HS-27A (cell line): ENCODE measurements at places on chromosomes 6 and 20.
A peak's percentile ranks its signal among the peaks of the same experiment; 100 is the strongest.

DNA sequence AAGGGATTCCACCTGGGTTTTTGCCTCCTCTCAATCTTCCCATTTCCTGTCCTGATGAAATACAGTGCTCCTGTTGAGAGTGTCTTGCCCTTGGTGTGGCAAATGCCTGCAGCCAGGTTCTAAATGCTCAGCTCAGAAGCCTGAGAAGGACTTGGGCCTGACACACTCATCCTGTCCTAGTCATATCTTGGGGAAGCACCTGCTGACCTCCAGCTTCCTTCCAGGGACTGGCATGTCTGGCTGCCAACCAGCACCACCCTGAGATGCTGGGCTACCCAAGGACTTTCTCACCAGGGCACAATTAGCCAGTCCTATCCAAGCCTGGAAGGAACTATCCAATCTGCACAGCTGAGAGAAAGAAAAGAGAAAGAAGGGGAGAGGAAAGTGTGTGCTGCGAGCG lies 43.4 kb downstream of the LRFN2 start:
- DNase-seq = no peak

GRCh38 chr6:43702171-43702533 lies 14.6 kb upstream of the MRPS18A start:
- no peak for DNase-seq

DNA sequence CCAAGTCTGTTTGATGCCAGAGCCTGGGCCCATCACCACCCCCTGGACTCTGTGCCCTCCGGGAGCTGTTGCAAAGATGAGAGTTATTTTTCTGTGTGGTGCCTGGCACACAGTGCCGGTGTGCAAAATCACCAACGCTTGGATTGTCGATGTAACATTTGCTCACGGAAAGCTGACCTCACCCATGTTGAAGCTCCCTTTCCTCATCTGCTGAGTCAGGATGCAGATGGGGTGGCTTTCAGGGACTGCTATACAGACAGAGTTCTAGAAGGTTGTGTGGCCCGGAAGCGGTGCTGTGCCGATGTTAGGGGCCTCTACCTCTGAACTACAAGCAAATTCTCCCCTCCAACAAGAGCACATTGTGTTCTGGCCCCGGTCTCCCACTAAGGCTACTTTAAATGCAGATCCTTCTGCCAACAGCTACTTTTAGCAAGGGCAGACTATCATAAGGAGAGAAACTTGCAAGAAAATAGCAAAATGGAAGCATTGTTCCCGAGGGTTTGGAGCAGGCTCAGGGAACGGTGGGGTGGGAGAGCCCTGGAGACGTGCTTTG lies 34.0 kb downstream of the EYA2 start:
- DNase-seq = no peak

GRCh38 chr6:46015119-46015968 lies at the start of gene CLIC5:
Gene CLIC5, minus strand, starts transcription at chr6:46015860. Its CDS starts 318 bp downstream, at chr6:46015542.
- DNase-seq = no peak

GRCh38 chr6:14089224-14089623 lies 28.3 kb upstream of the CD83 start:
- DNase-seq = no peak

DNA sequence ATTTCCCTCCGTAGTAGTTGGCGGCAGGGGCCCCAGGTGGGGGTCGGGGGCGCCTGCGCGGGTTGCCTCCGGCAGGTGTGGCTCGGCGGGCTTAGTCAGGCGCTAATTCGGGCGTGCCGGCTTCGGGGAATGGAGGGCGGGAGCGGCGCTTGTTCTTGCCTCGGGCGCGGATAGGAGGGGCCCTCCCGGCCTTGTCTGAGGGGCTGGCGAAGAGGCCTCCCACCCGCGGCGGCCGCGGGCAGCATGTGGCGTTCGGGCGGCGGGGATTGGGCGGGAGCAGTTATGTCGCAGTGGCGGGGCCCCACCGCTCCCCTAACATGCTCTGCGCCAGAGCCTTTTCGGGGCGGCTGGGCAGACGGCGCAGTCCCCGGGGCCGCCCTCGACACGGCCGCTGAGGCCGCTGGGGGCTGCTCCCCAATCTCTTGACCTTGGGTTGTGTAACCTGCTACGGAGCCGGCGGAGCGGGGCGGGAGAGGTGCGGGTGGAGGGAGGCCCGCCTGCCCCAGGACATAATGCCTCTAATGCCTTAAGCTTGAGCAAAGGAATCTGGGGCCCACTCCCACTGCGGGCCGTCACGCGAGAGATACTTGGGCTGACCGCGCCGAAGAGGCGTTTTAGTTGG lies 1.1 kb downstream of the AMD1 start:
- peak; percentile 14 for DNase-seq

GRCh38 chr6:79705456-79705995 lies 74.4 kb downstream of the SH3BGRL2 start:
- DNase-seq = no peak

DNA sequence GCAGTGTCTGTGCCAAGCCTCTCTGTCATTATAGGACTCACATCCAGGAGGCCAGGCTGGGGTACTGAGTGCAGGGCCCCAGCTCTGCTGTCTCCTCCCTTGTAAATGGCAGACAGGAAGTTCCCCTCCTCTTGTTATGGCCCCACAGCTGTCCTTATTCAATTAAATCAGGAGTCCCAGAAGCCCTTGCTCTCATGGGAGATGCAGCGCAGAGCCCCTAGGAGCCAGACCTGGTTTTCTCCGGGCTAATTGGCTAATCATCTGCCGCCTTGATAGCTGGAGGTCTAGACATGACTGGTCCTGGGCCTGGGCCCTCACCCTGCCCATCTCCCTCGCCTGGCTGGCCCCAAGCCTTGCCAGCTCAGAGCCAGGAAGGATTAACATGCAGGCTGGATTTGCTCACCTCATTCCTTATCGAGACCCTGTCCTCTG lies 172.0 kb downstream of the VEGFA start:
- DNase-seq = no peak

DNA sequence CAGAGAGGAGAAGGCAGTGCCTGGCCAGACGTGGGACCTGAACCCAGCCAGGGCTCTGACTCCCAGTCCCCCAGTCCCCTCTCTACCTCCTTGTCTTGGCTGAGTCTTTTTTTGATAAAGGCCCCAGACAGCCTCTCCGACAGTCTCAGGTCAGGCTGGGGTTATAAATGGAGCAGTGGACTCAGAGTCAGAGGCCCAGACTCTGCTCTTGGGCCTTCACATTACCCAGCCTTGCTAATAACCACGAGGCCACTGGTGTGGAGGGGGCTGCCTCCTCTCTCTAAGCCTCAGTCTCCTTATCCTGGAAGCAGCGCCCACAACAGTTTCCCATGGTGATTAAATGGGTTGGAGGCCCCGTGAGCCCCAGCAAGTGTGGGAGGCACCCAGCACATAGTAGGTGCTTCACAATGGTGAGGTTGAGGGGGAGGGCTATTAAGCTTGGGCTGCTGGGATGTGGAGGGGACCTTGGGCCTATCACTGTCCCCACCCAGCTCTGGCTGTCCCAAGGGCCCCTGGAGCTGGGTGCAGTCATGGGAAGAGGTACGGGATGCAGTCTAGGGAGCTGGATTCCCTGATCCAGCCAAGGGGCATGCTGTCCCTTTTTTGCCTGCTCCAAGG lies 35.7 kb downstream of the TGM2 start:
- DNase-seq = no peak

GRCh38 chr6:156599366-156599765 lies 177.8 kb upstream of the ARID1B start:
- no peak for DNase-seq

GRCh38 chr20:31590717-31591225 lies 14.3 kb upstream of the ID1 start:
- DNase-seq = no peak

- no peak for DNase-seq
Observed at GRCh38 chr20:60095456-60095855, 137.2 kb downstream of the CDH26 start.

GRCh38 chr6:140566781-140567277 lies 1192.4 kb upstream of the CITED2 start:
- peak; percentile 46 for DNase-seq

DNA sequence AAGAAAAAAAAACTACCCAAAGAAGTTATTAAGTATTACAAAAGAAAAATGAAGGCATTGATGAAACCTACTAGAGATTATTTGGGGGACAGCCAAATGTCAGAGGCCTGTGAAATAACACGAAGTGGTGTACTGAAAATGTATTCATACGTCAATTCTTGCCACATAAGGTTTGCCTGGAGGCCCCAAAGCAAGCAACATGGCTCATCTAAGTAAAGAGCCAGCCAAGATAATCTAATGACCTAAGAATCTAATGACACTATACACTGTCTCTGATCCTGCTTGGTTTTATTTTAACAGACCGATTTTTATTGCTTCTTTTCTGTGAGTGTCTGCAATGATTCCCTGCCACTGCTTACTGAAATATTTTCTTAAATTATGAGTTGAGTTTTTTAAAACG lies 34.7 kb downstream of the FILIP1 start:
- DNase-seq = no peak

DNA sequence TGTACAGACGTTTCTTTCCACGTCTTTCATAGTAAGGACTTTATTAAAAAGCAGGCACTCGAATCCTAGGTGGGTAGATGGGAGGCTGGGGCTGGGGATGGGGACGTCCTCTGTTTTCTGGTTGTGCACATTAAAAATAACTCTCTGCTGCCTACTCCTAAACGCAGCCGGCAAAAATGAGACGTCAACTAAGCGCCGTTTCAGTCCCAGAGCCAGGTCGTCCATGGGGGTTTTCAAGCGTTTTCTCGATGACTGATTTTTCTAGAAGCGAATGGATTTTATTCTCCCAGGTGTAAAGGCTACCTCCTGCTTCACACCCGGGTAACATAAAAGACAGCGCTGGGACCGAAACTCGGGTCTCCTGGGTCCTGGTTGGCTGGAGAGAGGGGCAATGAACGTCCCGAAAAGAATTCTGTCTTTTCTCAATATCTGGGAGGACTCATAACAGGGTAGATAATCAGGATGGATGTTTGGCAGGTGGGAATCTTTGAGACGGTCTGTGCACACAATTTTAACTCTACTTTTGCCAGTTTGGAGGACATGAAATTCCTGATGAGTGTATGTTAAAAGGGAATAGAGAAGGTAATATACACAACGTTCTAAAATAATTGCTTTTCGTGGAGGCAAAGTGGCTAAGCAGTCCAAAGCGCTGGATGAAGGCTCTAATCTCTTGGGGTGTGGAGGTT lies 25.2 kb downstream of the GPX6 start:
- no peak for DNase-seq

GRCh38 chr20:13927171-13927570 lies 63.2 kb downstream of the SEL1L2 start:
- DNase-seq = no peak

- DNase-seq = no peak
Observed at GRCh38 chr6:39484276-39484675, 161.8 kb upstream of the KCNK16 start.

GRCh38 chr20:18715564-18715963 lies 98.0 kb upstream of the SCP2D1 start:
- DNase-seq = no peak

- no peak for DNase-seq
Observed at GRCh38 chr20:49892817-49893216, 22.5 kb downstream of the SPATA2 start.

GRCh38 chr20:45037635-45038034 lies 63.3 kb downstream of the KCNS1 start:
- DNase-seq = no peak
